Stimulated activated CD8-positive, alpha-beta memory T cell treated with anti-CD3 and anti-CD28 coated beads, Interleukin-15, amount 100 ng/mL, for 24 hours (primary cell): ENCODE measurements at places on chromosomes 6 and 20.
A peak's percentile ranks its signal among the peaks of the same experiment; 100 is the strongest.

DNA sequence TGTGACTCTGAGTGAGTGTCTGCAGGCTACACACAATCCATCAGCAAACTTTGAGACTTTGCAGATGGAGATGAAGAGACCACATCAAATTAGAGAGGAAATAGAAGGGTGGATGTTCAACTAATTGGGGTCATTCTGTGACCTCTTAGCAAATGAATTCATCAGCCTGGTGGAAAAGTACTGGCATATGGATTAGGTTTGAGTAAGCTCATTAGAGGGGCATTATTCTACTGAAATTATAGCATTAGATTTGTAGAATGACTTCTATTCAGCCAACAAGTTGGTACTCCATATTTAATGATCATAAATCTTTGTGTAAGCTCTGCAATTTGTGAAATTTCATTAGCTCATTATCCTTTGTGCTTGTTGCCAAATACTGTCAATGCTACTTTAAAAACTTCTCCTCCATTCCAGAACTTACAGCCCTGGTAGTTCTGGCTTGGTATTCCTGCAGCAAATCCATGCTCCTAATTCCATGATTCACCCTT lies 63.8 kb downstream of the ADTRP start:
- no peak for DNase-seq

DNA sequence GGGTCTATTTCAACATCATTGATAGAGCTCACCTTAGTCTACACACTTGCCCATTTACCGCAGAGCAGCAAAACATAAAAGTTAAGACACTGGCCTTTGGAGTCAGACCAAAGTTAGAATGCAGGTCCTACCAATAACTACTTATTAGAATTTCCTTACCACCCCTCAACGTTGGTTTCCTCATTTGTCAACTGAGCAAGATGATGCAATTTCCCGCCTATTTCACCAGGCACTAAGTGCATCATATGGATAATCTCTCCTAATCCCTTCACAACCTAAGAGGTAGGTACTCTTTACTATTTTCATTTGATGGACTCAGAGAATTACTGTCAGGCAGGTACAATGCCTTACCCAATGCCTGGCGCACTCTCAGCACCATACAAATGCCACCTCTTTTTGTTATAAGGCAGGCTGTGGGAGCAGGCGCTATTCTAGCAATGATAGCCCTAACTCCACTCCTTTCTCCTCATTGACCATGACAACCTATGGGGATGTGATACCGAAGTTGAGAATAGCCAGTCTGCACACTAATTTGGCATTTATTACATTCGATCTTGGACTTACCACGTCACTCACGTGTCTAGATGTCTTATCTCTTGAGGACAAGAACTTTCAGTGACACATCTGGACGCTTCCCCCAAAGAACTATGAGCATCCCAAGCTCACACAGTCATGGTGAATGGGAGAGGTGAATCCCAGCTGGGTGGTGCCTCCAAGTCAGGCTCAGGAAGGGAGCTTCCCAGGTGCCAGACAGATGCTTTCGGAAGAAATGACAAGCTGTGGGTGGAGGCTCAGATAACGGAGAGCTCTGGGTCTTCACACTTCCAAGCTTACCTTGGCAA lies 128.1 kb upstream of the STMND1 start:
- DNase-seq, result no peak

DNA sequence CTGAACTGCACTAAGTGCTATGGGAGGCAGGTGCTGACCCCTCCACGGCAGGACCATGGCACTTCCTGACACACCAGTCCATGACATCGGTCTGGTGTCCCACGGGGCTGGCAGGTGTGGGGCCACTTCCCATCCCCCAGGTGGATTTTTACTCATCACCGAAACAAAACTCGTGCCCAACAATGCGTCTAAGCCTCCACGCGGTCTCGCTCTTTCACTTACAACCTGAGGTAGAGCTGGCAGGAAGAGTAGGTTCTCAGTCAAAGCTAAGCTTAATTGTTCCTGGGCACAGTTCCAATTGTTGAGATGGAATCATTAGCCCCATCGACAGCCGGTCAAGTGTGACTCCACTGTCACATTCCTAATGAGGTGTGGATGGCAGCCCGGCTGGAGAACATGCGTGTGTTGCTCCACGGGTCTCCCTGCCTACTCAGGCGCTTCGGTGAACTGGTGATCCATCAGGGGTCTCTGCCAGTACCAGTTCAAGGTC lies 125.7 kb downstream of the SLC23A2 start:
- DNase-seq, result no peak

GRCh38 chr20:63009045-63009961 lies 2.5 kb upstream of the BHLHE23 start:
- peak; percentile 78 for DNase-seq

DNA sequence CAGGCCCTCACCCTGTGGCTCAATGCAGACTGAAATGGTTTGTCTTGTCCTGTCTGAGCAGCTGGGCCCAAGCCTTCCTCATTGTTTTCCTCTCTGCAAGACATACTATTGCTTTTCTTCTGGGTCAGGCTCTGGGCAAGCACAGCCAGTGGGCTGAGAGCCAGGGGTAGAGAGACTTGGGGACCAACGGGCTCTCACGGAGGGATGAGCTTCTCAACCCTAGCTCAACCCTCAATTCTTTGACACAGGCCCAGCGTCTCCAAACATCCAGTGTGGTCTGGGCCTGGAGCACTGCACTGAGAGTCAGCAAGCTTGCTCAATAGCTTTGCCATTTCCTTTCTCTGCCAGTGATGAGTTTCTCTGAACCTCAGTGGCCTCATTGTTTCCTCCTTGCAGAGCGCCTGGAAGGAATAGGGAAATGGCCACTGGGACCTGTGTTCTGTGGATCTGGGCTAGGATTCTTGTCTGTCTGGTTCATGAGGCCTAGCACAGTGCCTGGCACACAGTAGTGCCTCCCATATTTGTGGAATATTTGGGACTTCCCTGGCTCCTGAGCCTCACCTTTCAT lies 9.3 kb downstream of the ANGPT4 start:
- DNase-seq, result no peak

- DNase-seq, result peak; percentile 63
Observed at GRCh38 chr20:49979030-49979832, 3.5 kb upstream of the SNAI1 start.

DNA sequence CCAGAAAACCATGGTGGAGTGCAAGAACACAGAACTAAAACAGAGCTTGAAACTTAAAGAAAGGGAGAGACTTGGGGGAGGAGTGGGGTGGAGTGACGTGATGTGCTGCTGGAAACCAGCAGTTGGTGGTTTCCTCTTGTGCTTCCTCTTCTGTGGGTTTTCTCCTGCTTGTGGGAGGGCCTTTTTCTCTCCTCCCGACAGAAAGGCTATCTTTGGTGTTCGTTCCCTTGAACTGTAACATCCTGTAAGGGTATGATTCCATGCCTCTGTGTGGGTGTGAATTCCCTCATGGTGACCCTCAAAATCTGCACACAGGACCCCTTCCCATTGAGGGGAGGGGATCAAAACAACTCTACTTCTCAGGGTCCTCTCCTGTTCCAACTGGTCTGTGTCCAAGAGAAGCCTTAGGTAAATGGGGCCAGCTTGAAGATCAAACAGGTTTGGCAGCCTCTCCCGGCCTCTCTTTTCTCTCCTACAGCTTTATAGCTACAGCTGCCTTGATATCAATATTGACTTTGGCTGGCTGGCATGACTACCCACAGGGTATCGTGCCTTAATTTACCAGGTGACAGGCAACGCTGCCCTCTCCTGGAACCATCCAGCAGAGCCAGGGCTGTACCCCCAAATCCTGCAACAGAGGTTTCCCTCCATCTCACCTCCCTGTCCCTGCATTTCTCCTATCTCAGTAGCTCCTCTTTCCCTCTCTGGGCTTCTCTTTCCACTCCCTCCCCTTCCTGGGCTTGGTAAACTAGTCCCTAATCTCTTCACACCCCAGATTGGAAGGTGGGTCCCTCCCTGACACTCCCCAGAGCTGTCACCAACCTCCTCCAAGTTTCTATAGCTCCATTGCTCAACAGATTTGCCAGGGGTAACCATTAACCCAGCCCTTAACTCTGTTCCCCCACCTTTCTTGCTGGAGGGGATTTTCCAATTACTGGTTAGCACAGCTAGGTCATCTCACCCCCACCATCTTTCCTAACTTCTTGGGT lies 1.5 kb upstream of the MSH5 start:
- DNase-seq, result no peak

DNA sequence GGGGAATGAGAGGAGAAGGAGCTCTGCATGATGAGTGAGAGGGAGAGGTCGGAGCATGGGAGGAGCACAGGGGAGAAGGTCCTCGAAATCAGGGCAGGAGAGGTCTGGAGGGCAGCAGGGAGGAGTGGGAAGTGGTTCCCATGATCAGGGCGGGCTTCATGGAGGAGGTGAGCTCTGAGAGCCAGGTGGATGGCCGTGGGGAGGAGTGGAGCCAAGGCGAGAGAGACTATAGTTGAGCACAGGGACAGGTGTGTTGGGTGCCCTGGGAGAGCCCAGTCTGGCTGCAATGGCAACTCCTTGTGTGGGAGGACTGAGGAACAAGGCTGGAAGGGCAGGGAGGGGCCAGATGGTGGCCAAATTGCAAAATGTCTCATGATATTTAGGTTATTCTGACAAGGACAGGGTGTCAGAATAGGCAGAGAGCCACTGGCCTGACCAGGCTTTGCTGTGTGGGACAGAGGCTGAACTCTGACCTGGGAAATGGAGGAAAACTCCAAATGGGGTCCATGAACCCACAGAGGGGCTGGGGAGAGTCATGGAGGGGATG lies 21.4 kb downstream of the TTBK1 start:
- no peak for DNase-seq

DNA sequence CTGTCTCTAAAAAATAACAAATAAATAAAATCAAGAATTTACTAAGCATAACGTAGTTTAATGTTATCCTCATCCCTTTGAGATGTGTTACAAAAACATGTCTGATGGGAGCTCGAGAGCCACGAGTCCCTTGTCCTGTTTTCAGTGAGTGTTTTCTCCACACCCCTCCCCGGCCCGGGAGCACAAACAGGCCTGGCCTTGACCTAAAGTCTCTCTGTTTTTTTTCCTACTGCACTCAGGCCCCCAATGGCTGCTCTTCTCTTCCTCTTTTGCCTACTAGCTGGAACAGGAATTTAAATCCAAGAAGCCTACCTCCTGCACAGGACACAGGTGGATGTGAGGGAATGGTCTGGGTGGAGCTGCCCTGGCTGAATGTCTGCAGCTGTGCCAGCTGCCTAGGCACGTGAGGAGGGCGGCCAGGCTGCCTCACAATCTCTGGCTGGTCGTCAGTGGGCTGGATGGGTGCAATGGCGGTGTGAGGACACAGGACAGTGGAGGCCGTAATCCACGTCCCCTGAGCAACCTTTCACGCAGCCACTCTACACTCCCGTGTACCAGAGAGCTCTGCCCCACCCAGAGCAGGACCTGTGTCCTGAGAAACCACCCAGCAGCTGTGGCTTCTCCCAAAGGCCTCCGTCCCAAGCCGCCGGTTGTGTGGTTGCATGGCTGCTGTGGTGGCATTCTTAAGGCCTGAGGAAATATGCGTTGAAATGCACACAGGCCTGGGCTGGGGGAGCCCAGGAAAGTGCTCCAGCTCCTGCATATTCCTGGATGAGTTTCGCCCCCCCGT lies 117.5 kb downstream of the FAM120B start:
- DNase-seq, result no peak

GRCh38 chr6:111662794-111663593 lies 57.3 kb upstream of the TRAF3IP2 start:
- DNase-seq, result no peak

- no peak for DNase-seq
Observed at GRCh38 chr6:162154001-162154400, 573.6 kb downstream of the PRKN start.
